Nephron progenitor cell (in vitro differentiated cells): ENCODE measurements at places on chromosomes 12 and 14.

GRCh38 chr14:23056956-23057756, at the start of gene CDH24:
Gene CDH24, minus strand, starts transcription at chr14:23057520. Its CDS starts 1,787 bp downstream, at chr14:23055733.
- DNase-seq = peak; percentile 86

DNA sequence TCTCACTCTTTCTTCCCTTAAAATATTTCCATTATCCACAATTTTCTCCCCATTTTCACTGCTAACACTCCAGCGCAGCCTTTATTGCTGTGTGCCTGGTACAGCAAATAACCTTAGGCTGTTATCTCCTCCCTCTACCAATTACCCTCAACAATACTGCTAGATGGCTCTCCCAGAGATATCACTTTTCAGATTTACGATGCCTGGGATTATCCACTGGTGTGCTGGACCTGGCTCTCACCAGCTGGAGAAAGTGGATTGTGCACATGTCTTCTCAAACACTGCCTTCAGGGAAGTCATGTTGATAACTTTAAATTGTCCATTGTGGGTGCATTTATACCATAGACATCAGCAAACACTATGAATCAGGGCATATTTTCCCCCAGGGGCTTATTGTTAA, 101.9 kb upstream of the ADAMTS20 start:
- DNase-seq = no peak

GRCh38 chr12:52333321-52333720, 12.1 kb upstream of the KRT83 start:
- DNase-seq = no peak

GRCh38 chr12:96502949-96503532, 13.7 kb downstream of the CFAP54 start:
- DNase-seq = no peak

GRCh38 chr12:108633534-108634248, at the start of gene SELPLG:
Gene SELPLG, minus strand, starts transcription at chr12:108633894. Its CDS starts 9,587 bp downstream, at chr12:108624307.
- no peak for DNase-seq

- no peak for DNase-seq
These were observed 298.2 kb downstream of the TMEM132D start for GRCh38 chr12:129605666-129606065.

GRCh38 chr12:52740584-52740983, 36.6 kb downstream of the KRT76 start:
- DNase-seq = no peak

- no peak for DNase-seq
These were observed 142.8 kb downstream of the LRFN5 start for GRCh38 chr14:41749429-41749828.

GRCh38 chr12:121444842-121445202, 44.9 kb downstream of the RNF34 start:
- no peak for DNase-seq

DNA sequence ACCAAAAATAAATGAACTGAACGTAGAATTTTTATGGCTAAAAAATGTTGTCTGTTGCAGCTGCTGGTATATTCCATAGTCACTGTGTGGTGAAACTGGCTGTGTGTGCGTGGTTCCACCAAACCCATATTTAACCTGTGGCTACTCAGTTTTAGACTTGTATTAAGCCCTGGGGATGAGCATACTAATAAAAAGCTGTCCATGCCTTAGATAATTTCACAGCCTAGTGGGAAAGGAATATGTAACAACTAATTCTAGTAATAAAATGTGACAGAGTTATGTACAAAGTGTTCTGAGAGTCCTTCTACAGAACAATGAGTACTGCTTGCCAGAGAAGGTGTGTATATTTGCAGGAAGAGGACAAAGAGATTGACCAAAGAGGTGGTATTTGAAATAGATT, 125.5 kb downstream of the TMTC3 start:
- DNase-seq = no peak

GRCh38 chr14:64298773-64299172, 4.6 kb upstream of the ESR2 start:
- no peak for DNase-seq

DNA sequence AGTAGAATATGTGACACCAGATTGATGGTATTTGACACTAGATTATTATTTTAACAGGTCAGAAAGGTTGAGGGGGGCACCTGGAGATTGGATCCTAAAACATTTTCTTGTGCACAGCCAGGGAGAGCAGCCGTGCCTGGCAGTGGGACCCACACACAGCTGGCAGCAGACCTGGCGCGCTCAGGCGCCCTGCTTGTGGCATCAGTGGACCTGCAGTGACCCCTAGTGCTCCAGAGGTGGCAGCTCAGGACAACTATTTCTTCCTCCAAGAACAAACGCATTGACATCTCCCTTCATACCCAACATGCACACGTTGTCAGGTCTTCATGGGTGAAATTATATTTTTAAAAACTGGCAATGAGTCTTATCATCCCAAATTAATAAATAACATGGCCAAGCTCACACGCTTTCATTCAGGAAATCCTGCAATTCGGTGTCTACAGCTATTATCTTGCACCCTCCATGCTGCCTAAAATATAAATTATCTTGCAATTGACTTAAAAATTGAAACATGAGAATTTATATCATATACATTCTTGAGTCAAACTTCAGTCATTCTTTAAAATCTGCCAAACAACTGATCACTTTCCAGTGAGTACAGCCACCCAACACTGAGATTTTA, 7.7 kb upstream of the TMEM132D start:
- DNase-seq = peak; percentile 71

DNA sequence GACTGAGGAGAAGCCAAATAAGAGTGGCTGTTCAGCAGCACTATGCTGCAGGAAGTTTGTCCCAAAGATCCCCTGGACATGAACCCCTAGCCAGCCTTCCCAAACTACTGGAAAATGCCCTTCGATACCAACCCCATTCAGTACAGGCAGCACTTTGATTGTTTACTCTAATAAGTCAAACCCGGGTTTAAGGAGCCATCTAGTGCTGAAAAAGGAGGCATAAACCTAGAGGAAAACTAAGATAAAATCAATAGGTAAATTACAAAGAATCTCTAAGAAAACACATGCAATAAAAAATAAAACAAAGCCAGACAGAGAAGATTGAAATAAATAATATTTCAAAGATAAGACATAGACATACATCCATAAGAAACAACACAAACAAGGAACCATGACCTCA, 771.6 kb downstream of the RPS29 start:
- DNase-seq = no peak

GRCh38 chr12:25352083-25352918, 101.6 kb upstream of the KRAS start:
- no peak for DNase-seq

GRCh38 chr12:89153341-89153740, 199.0 kb downstream of the DUSP6 start:
- no peak for DNase-seq

GRCh38 chr12:131024026-131024425, 70.3 kb downstream of the ADGRD1 start:
- no peak for DNase-seq

DNA sequence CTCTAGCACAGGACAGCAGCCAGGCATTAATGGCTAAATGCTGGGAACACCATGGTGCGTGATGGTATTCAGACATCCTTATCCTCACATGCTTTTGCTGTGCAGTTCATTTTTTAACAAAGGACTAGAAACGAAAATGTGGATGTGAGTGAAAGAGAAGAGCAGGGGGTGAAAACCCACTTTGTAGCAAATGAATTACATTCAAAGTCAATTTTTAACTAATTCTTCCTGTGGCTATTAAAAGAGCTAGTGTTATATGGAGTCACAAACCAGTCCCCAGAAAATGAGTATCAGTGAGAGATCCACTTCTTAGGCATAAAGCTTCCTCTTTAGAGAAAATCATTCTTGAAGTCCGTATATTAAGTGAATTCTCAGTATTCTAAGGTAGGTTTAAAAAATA, 592.0 kb upstream of the LMO3 start:
- DNase-seq = no peak

DNA sequence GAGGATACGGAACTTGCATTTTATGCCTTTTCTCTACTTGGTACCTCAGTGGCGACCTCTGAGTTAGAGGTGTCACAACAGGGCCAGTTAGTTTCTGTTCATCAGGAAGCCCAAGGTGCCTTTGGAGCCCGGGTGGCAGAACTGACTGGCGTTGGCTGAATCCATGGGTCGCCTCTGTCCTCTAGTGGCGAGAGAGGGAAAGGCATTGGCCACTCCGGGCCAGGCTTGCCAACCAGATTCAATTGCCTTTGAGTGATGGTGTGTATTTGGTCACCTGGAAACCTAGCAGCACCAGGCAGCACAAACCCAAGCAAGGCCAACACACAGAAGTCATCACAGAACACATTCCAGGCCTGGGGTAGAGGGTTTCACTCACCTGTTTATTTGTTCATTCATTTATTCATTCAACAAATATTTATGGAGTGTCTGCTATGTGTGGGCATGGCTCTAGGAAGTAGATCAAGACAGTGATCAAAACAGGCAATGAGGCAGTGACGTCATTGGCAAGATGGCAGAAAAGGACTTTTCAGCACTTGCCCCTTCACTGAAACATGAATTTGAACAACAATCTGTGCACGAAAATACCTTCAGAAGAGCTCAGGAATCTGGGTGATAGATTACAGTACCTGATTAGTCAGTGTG, 40.5 kb upstream of the KCNA5 start:
- DNase-seq = peak; percentile 76

DNA sequence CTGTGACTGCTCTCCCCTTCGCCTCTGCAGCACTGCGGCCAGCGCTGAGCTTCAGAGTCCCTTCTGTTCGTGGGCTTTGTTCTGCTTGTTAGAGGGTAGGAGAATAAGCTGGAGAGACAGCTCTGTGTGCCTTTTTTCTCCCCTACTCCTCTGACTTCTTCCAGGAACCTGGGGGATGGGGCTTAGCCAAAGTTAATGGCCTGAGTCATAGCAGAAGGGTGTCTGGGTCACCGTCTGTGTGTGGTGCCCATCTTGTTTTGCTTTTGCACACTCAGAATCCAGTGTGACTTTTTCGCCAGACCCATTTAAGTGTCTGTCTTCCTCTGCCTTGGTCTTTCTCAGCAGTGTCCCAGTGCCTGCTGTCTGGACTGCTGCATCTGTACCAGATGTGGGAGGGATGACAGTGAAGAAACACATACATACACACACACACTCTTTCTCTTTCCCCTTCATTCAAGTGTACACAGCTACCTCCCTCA, 3.0 kb downstream of the KIF5A start:
- DNase-seq = no peak

GRCh38 chr12:6987956-6988553, 17.3 kb downstream of the EMG1 start:
- DNase-seq = no peak

DNA sequence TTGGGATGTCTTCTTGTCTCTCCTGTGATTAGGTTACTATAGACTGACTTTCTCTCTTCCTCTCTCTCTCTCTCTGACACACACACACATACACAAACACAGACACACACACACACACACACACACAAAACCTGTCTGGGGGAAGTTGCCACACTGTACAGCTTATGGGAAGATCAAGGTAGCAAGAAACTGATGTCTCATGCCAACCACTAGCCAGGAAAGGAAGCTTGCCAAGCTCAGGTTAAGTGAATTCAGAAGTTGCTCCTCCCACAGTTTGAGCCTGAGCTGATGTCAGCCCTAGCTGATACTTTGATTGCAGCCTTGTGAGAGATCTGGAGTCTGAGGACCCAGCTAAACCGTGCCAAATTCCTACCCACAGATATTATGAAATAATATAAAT, 67.1 kb downstream of the PPFIA2 start:
- DNase-seq = no peak

- DNase-seq = no peak
These were observed 145.1 kb downstream of the SLC25A21 start for GRCh38 chr14:37027188-37027824.

DNA sequence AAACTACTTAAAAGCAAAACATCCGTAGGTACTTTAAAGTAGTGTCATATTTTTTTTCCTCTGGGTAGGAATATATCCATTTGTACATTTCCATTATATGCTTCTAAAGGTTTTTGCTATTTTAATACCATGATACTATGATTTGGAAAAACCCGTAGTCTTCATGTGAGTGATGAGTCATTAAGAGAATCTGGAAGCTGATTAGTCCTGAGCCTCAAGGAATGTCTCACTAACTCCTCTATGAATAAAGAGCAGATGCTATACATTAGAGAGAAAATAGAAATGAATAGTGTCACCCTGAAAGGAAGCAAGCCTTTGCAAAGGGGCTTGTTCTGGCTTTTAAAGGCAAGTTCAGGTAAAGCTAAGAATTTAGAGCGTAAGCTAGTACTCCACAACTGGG, 432.1 kb downstream of the CCDC91 start:
- no peak for DNase-seq

DNA sequence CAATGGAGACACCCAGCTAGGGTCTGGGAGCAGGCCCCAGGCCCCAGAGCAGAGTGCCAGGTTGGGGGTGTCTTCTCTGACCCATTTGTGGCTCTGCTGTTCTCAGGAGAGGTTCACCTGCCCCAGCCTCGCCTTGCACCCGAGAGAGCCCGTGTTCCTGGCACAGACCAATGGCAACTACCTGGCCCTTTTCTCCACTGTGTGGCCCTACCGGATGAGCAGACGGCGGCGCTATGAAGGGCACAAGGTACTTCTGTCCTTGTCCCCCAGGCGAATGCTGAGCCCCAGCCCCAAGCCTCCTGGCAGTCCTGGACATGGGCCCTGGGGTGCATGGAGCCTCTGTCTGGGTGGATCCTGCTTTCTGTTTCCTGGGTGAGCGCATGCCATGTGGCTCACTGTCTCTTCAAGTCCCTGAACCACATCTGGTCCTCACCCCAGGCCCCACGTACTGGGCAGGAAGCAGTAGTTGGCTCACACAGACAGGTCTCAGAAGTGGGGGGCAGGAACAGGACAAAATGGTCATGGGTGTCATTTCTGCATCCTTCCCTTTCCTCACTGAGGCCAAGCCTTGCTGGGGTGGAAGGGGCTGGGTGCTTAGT, 58.2 kb downstream of the BEGAIN start:
- no peak for DNase-seq

GRCh38 chr12:20475542-20475941, 107.2 kb downstream of the PDE3A start:
- no peak for DNase-seq

- DNase-seq = no peak
These were observed 66.5 kb upstream of the MAX start for GRCh38 chr14:65168840-65169239.

DNA sequence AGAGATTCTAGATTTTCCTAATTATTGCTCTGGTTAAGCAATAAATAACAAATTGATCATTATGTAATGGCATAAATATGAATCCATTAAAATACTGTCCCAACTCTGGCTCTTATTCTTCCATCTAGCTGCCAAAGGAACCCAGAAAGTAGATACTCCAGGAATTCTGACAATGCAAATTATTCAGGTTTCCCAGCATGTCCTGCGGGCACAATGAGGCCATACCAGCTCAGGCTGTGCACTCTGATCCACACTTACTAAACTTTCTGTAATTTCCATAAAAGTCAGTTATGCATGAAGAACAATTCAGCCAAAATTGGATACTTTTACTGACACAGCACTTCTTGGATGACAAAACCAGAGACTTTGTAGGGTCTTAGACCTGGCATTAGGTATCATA, 576.3 kb downstream of the KCNH5 start:
- DNase-seq = no peak

DNA sequence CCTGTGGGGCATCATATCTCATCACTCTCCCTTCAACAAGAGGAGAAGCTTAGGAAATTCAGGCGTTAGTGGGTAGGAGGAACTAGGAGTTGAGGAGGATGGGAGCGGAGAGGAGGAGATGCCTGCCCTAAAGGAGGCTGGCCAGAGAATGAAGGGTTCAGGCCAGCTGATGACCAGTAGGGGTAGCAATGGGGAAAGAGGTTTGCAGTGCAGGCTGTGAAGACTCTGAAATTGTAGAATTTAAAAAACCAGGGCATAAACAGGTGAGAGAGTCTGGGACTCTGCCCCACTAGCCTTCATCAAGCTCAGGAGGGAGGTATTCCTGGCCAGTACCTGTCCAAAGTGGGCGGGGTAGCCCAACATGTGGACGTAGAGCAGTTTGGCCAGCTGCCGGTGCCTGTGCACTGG, 809 bp downstream of the AP1G2 start:
- DNase-seq = no peak
